ENCODE measurements at places on chromosomes 6 and 20. TPM values are rescaled to one million over a fixed set of nuclear protein-coding genes. Genes with fewer than 3 reads are reported as not detected.

IBTK gene
- total RNA-seq: 59.6 TPM

SLCO4A1 gene
- total RNA-seq: 3.6 TPM

COX7A2 gene
- 501 TPM for total RNA-seq

C20orf204 gene
- 3.0 TPM for total RNA-seq

MSH5 gene
- total RNA-seq: 7.1 TPM

MPIG6B gene
- not detected for total RNA-seq

SLPI gene
- total RNA-seq: not detected

CEP43 gene
- 21.4 TPM for total RNA-seq

MCCD1 gene
- total RNA-seq: not detected

ULBP2 gene
- total RNA-seq: 9.6 TPM

LY6G6F gene
- not detected for total RNA-seq

CD93 gene
- total RNA-seq: 533 TPM

TAAR5 gene
- total RNA-seq: not detected

SLC35D3 gene
- total RNA-seq: under 0.01 TPM

GDAP1L1 gene
- total RNA-seq: not detected

ACSS1 gene
- total RNA-seq: 14.0 TPM

GPR6 gene
- total RNA-seq: not detected

PGC gene
- not detected for total RNA-seq

LINC00237 gene
- total RNA-seq: not detected

BANF2 gene
- total RNA-seq: not detected

HAO1 gene
- total RNA-seq: not detected

LGSN gene
- not detected for total RNA-seq

RWDD2A gene
- total RNA-seq: 3.8 TPM

CD24 gene
- total RNA-seq: 0.97 TPM

CAGE1 gene
- total RNA-seq: 0.15 TPM

CLPSL1 gene
- not detected for total RNA-seq

TTLL9 gene
- not detected for total RNA-seq

CDH22 gene
- total RNA-seq: not detected

BLCAP gene
- total RNA-seq: 31.5 TPM

SOBP gene
- 1.7 TPM for total RNA-seq

BPIFB2 gene
- total RNA-seq: not detected

HDGFL1 gene
- total RNA-seq: not detected

DOK5 gene
- 2.4 TPM for total RNA-seq

MLN gene
- total RNA-seq: not detected

TRDN gene
- not detected for total RNA-seq

All from epithelial cell of umbilical artery (primary cell).